ENCODE measurements at places on chromosomes 6 and 20. TPM values are rescaled to one million over a fixed set of nuclear protein-coding genes. Genes with fewer than 3 reads are reported as not detected.

The SLC35D3 gene
- total RNA-seq, result not detected

The SLC17A1 gene
- not detected for total RNA-seq

The LSM14B gene
- 26.5 TPM for total RNA-seq

The EDN1 gene
- total RNA-seq, result 35.0 TPM

DNA sequence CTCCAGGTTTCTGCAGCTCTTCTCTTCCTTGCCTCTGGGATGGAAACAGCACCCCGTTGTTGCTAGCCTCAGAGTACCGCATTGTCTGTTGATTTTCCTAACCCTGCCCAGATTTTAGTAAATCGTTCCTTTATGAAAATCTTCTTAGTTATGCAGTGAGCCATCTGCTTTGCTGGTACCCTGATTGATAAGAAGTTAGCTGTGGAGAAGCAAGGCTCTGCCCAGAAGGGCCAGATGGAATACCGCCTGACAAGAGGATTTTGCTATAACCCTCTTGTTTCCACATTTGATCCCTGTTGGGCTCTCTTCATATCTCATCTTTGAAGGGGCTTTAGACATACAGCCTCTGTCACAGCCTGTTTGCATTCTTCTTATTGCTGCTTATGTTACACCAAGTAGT lies 229.0 kb downstream of the CDKAL1 start:
- no peak for DNase-seq

DNA sequence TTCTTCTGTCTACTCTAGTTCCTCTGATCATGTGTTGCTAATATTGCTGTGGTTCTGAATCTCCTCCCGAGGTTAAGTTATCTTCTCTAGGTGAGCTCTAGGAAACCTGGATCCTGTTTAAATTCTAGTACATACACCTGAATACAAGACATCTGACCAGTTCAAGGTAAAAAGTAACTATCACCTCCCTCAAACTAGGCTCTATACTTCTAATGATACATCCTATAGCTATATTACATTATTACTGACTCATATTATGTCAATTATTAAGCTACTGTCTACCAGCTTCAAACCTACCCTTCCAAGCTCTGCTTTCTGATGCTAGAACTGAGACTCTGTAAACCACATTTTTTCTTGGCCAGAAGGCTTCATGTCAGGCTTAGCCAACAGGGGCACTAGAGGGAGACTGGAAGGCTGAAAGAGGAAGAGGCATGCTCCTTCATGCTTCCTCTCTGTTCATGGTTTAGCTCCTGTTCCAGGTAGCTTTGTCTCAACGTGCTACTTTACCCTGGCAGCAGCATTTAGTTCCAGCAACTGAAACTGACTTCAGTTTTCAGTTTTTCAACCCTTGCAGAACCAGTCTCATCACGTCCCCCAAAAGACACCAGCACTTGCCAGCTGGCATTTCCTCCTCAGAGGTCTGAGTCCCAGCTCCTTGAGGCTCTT lies 148.4 kb upstream of the TOP1 start:
- DNase-seq, result no peak

GRCh38 chr6:4864519-4864918 lies 88.3 kb downstream of the CDYL start:
- no peak for DNase-seq

- no peak for DNase-seq
These were observed 85.9 kb downstream of the SMOC2 start for GRCh38 chr6:168526841-168527281.

- no peak for DNase-seq
These were observed 376.7 kb upstream of the CITED2 start for GRCh38 chr6:139751179-139751578.

- no peak for DNase-seq
These were observed 74.4 kb upstream of the KCNK16 start for GRCh38 chr6:39396854-39397253.

DNA sequence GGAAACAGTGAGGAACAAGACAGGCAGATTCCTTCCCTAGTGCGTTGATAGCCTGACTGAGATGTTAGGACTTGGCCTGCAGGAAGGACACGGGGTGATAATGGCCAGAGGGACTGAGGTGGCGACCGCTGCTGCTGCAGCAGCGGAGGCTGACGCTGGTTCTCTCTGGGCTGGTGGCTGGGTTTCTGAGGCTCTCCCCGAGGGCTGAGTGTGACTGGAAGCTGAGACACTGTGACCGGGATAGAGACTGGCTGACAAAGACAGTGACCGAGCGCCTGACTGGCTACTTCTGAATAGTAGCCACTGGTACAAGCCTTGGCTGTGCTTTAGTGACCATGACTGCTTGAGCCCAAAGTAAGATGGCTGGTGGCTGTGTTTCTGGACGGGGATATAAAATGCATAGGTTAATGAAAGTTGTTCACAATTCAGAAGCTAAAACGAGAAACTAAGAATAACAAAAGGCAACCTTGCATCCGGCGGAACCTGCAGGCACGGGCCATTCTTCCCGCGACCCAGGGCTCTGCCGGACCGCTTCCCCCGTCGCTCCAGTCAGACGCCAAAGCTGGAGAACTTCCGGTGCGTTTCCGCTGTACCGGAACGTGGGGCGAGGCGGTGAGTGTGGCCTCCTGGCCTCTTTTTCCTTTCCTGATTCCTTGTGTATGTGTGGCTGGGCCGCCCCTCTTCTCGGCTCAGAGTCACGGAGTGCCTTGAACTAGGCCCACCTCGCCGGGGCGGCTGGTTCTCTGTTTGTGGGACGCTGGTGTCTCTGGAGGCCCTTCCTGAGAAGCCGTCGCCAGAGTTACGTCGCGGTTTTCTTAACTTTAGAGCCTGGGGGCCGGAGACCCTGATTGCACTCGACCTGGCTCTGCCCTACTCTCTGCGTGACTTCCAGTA lies at the start of gene AAR2:
AAR2 (plus strand) TSS at position 587 of the 894 bp plus-strand sequence. CDS start 3,391 bp downstream, outside the sequence.
- peak; percentile 87 for DNase-seq

DNA sequence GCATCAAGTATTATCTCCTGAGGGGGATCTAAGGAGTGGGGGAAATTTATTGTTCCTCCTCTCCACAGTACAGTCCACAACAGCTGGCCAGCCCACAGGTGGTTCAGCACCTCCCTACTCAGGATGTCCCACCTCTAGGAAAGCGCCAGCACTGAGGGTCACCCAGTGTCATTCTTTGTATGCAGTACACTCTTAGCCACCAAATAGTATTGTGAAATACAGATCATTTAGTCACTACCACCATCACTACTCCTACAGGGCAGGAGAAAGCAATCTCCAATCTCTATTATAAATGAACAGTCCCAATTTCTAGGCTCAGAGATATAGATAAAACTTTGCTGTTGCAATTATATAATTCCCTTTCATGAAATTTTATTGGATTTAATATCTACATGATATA lies 6.3 kb upstream of the ZNF76 start:
- DNase-seq, result peak; percentile 47

GRCh38 chr20:15107931-15108330 lies 770.5 kb upstream of the FLRT3 start:
- DNase-seq, result no peak

DNA sequence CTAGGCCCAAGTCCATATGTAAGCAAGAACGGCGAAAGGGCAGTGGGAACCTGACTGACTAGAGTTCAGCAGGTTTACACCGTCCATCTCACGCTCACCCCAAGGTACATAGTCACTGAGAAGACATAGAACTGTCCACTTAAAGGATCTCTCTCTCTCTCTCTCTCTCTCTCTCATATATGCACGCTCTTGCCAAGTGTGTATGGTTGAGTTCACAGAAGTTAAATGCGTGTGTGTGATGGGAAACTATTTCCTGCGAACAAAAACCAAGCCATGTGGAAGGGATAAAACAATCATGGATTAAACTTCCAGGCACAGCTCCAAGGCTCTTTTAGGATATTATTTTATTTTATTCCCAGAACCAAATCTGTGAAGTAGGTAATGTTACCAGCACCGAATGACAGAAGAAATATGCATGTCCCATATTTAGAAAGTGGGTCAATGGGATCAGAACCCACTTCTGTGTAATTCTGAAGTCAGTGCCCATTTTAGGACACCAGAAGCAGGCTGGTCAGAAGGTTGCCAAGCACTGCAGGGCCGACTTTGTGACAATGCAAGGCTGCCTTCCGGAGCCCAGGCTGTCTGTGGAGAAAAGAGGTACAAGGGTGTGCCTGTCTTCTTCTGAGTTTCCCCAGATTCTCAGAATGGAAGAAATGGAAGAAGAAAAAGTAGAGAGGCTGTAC lies 49.2 kb upstream of the MAP7 start:
- DNase-seq, result no peak

DNA sequence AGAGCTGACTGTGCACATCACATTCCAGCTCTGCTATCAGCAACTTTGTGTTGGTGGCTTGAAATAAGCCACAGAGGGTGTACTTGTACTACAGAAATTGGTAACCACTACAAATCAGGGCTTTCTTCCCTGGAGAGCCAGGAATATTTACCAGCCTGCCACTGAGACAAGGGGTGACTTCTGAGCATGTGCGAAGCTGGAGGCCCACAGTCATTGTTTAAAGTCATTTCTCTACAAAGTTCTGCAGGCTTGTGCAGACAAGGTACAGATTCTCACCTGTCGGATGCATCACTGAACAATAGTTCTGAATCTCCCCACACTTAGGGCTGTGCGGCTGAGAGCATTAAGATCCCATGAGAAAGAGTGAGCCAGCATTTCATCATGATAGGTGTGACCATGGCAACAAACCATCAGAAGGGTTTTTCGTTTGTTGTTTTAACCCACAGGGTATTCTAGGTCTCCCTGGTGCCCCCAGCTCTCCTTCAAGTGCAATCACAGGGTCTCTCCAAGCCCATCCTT lies 292.8 kb downstream of the CDC5L start:
- no peak for DNase-seq

DNA sequence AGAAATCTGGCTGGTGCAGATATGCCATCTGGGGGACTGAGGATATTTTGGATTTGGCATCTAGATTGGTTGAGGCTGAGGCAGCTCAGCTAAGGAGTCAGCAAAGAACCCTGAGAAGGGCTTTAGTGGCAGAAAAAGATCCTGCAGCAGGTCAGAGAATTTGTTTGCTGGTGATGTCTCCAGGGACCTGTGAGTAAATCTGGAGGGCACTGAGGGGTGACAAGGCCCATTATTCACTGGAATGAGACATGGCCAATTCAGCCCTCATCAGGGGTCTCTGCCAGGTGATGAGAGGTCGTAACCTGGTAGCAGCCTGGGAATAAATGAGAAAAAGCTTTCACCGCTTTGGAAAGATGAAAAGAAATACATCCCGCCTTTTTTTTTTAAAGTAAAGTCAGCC lies 118.3 kb upstream of the FBXL4 start:
- DNase-seq, result no peak

DNA sequence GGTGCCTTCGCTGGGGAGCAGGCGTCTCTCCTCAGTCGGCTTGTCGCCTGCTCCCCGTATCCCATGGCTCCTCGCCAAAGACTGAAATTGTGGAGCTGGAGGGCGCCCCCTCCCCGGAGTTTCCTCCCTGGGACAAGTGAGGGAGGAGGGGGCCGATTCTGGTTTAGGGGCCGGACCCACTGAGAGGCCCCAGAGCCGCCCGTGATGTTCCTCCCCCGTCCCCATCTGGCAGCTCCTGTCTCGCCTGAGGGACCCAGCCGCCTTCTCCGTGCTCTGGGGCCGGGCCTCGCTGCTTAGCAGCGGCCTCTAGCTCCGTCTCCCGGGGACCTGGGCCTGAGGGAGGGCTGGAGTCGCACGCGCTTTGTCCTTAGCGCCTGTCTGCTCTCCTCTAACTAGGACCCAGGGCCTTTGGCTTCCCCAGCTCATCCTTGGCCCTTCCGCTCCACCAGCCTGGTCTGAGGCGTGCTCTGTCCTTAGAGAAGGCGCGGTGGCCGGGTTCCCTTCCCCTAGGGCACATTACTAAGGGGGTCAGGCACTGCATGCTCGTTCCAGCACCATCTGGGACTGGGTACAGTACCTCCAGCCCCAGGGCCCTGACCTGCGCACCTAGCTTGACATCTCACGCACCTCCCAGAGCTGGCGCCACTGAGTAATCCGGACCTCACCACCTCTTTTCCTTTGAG lies 29.7 kb downstream of the SLC12A5 start:
- DNase-seq, result no peak

DNA sequence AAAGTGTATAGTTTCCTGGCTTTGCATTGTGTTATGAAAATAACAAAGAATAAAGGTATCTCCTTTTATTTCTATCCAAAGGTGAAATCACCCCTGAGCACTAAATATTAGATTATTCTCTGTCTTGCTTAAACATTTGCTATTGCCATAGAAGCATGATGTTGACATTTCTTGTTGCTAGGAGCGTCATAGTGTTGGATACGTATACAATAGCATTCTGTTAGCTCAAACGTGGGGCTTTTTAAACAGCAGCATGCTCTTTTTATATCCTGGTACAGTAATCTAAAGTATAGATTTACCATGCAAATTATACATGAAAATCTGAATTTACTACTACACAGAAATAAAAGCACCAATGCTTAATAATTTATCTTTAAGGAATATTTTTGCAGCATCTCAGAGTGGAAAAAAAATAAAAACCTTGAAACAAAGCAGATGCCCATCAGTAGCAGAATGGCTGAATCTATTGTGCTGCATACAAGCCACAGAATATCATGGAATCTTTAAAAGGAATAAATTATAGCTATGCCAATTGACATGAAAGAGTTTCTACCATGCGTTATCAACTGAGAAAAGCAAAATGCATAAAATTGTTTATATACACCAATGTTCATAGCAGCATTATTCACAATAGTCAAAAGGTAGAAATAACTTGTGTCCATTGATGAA lies 9.6 kb upstream of the HSF2 start:
- DNase-seq, result no peak

GRCh38 chr6:20166210-20166609 lies 46.1 kb downstream of the MBOAT1 start:
- no peak for DNase-seq

GRCh38 chr6:50899306-50899870 lies 80.7 kb downstream of the TFAP2B start:
- no peak for DNase-seq

GRCh38 chr6:99467509-99468106 lies 42.5 kb upstream of the PNISR start:
- DNase-seq, result no peak

DNA sequence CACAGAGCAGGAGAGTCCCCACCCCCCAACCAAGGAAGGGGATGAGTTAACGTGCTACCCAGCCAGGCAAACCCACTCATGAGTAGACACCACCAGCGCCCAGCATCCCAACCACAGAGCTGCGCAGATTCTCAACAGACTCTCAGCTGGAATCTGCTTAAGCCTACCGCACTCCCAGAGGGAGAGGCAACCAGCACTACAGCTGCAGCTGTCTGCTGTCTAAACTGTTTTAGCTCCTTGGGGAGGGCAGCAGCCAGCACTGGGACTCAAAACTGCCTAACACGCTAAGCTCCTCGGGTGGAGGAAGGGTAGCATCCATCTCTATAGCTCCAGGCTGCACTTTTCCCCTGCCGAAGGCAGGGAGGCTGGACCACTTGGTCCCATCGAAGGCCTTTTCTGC lies 539.8 kb downstream of the EPHA7 start:
- DNase-seq, result no peak

GRCh38 chr20:24116611-24117010 lies 128.0 kb upstream of the GGTLC1 start:
- no peak for DNase-seq

- no peak for DNase-seq
These were observed 1.4 kb downstream of the MAP3K4 start for GRCh38 chr6:160992980-160993314.

GRCh38 chr6:133805876-133806275 lies 83.0 kb upstream of the TCF21 start:
- DNase-seq, result no peak

GRCh38 chr20:56431471-56431870 lies 19.4 kb downstream of the CASS4 start:
- no peak for DNase-seq
